ENCODE measurements at places on chromosomes 13 and 19.

- DNase-seq: no peak
These were observed 138.3 kb downstream of the FLT1 start for GRCh38 chr13:28356561-28357021.

DNA sequence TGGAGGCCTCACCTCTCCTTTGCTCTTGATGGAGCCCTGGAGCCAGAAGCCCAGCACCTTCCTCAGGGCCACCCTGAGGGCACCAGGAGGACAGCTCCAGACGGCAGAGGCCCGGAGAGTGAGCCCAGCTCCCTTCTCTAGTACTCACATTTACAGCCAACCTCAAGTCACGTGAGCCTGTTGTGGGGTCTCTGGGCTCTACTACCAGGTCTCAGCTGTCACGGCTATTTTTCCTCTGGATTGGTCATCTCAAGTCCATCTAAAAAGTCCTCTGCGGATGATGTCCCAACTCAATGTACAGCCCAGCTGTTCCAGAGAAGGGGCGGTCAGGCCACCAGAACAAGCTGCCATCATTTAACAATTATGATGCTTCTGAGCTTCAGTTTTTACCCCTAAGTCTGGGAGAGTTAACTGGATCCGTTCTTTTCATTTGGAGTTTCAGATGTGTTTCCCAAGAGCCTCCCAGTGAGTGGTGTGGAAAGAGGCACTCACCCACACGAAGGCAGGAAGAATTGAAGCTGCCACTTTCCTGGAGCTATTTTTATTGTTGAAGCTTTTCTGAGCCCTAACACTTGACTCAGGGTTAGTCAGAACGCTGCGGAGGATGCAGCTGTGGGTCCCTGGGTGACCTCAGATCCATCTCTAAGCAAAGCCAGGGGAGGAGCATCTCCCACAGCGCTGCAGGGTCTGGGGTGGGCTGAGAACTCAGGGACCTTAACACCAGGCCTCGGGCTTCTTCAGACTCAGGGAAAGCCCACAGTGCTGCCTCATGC, 143.5 kb upstream of the UBL3 start:
- no peak for DNase-seq

GRCh38 chr13:47794963-47795362, 206.1 kb downstream of the SUCLA2 start:
- DNase-seq: no peak

GRCh38 chr13:48731957-48732569, 78.3 kb downstream of the CYSLTR2 start:
- DNase-seq: no peak

DNA sequence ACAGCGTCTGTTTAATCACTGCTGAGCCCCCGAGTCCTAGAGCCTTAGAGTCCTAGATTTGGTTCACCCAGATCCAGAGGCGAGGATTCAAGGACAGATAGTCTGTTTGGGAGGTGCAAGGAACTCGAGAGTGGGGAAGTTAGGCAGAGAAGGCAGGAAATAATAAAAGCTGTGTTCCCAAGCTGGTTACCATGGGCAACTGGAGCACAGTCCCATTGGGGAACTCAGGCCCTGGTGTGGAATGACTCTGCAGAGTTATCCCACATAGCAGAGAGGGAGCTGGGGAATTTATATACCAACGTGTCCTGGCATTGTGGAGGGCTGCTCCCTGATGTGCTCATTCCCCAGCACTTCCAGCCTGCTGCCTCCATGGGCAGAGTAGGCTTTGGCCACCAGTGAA, 9.7 kb downstream of the IGSF23 start:
- no peak for DNase-seq

- DNase-seq: no peak
These were observed 64.2 kb upstream of the UQCRFS1 start for GRCh38 chr19:29277102-29277501.
